PC-9 (cell line): ENCODE measurements at places on chromosomes 11 and 22. TPM values are rescaled to one million over a fixed set of nuclear protein-coding genes. Genes with fewer than 3 reads are reported as not detected.

Gene TUBA8
- 0.72 TPM in 1 of 2 replicates, not detected in the other for total RNA-seq

Gene PANX2
- total RNA-seq, result 46.3 and 51.7 TPM in 2 replicates

Gene CD248
- total RNA-seq, result not detected in 2 replicates

Gene TUB
- not detected in 2 replicates for total RNA-seq

DNA sequence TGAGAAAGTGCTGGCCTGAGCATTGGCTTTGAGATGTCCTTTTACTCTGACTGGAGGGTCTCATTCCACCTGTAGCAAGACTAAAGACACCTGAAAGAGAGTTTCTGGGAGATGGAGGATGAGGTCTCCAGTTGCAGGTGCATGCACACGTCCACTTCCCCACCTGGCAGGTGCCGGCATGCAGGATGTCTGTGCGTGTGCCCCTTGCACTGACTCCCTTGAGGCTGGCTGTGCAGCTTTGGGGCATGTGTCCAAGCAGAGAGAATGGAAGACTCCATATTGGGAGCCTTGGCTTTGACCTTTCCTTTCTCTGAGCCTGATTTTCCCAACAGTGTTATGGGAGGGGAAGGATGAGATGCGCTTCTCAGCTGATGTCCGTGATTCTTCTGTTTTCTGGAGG is 44.0 kb upstream of the TUB start:
- DNase-seq, result no peak
